Right renal cortex interstitium (tissue), 3 donors: ENCODE measurements at places on chromosomes 6 and 20. TPM values are rescaled to one million over a fixed set of nuclear protein-coding genes. Genes with fewer than 3 reads are reported as not detected.

DNA sequence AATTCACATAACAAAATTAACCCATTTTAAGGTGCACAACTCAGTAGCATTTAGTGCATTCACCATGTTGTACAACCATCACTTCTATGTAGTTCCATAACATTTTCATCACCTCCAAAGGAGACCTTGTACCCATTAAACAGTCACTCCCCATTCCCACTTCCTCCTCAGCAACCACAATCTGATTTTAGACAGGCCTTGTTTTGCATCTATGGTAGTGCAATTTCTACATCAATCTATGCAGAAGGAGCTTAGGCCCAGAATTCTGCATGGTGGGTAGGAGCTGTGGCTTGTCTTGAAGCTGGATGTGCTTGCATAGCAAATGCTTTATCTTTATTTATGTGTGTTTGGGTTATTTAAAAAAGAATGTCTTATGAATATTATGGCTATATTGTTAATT is 13.5 kb upstream of the HLA-DQA1 start:
- DNase-seq: no peak

GRCh38 chr6:75613056-75613501 is 11.4 kb downstream of the SENP6 start:
- DNase-seq: no peak

DNA sequence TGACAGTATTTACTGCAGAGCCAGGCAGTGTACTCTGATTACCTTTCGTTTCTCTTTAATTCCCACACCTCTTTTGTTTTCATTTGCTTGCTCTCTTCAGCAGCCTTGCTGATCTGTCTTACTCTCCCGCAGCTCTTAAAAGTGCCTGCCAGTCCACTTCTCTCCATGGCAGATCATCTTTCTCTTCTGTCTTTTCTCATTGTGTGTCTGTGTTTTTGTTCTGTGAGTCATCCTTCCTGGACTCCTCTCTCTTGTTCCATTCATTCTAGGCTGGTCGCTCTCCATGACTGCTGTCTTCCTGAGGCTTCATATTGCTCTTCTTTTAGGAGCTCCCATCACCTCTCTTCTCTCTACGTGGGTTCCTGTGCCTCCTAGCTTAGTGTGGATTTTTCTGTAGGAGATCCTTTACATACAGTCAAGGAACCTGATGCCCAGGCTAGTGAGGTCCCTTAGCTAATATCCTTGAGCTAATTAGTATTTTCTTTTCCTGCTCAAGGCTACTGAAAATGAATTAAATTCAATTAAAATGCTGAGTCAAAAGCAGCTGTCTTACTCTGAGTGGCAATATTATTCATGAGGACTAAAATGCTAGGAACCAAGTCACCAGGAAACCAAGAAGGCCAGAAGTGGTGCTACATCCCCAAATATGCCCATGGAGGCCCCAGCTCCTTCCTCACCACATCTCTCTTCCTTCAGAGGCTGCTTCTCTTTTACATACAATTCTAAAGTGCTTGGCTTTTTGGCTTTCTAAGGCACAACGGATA is 86.1 kb downstream of the SLX4IP start:
- no peak for DNase-seq

- no peak for DNase-seq
These were observed 4.8 kb downstream of the NR2E1 start for GRCh38 chr6:108170332-108171290.

Gene SLC16A10
- polyA plus RNA-seq: 25.0 TPM

DNA sequence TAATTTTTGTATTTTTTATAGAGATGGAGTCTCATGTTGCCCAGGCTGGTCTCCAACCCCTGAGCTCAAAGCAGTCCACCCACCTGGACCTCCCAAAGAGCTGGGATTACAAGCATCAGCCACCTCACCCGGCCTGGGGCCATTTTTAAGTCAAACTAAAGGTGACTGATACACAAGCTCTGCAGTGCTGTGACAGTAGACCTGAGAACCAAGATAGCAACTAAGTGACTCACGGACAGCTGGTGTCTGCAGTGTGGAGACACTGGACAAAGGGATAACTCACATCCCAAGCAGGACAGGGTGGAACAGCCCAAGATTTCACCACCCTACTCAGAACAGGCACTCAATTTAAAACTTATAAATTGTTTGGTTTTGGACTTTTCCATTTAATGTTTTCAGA is 402.5 kb downstream of the CD83 start:
- no peak for DNase-seq

DNA sequence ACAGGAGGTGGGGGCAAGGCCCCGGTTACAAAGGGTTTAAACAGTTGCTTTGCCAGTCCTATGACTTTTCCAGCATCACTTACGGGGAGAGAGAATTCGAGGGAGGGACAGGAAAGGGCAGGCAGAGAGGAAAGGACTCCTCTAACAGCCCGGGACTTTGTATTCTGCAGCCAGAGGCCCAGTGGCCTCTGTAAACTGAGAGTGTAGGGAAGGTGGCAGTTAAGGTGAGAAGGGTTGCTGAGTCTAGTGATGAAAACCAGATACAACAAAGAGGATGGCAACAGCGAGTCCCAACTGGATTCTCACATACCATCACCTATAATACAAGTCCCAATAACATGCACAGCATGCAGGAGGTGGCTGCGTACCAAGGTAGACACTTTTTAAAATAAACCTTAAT is 13.5 kb downstream of the PLAGL2 start:
- DNase-seq: no peak

- no peak for DNase-seq
These were observed 49.3 kb upstream of the FLRT3 start for GRCh38 chr20:14386726-14387125.

GRCh38 chr20:15836634-15837033 is 736.6 kb downstream of the KIF16B start:
- no peak for DNase-seq

- DNase-seq: no peak
These were observed 2.0 kb downstream of the SOX4 start for GRCh38 chr6:21595285-21596144.

DNA sequence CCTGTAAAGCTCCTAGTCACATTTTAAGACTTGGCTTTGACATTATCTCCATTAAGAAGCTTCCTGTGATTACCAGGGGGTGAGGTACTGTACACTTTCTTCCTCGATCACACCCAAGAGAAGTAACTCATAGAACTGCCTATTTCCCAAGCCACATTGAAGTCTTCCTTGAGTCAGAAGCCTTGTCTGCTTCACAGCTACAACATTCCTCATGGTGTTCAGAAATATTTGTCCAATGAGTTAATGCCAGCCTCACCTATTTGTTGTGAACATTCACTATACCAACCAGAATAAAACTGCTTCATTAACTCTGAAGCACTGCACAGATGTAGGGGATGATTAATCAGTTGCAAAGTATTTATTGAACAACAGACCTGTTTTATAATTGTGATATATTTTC is 622.3 kb downstream of the PTPRT start:
- no peak for DNase-seq
